ENCODE measurements at places on chromosomes 7 and 10.

DNA sequence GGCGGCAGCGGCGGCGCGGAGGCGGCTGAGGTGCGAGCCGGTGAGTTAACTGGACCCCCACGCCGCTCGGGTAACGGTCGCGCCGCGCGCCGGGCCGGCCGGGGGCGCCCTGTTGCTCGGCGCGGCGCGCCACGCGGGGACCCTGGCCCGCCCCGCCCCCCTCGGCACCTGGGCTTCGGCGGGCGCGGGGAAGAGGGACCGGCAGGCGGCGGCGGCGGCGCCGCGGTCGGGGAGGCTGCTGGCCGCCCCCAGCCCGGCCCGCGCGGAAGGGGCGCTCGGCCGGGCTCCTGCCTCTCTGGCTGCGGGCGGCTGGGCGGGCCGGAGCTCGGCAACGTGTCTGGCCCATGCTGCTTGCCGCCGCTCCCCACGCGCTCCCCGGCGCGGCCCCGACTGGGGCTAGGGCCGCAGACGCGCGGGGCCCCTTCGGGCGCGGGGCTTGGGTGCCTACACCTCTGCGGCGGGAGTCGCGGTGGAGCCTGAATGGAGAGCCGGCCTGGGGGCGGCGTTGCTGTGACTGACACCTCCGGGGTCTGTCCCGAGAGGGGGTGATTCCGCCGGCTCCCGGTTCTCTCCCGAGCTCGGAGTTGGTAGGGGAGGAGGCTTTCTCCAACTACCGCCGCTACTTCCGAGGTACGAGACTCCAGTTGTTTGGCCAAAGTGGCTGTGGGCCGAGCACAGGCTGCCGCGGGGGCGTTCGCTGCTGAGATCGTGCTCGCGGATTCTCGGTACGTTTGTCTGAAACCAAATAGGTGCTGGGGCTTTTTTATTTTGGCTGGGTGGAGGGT, 494 bp downstream of the PALS2 start:
- DNase-seq: peak; percentile 29

DNA sequence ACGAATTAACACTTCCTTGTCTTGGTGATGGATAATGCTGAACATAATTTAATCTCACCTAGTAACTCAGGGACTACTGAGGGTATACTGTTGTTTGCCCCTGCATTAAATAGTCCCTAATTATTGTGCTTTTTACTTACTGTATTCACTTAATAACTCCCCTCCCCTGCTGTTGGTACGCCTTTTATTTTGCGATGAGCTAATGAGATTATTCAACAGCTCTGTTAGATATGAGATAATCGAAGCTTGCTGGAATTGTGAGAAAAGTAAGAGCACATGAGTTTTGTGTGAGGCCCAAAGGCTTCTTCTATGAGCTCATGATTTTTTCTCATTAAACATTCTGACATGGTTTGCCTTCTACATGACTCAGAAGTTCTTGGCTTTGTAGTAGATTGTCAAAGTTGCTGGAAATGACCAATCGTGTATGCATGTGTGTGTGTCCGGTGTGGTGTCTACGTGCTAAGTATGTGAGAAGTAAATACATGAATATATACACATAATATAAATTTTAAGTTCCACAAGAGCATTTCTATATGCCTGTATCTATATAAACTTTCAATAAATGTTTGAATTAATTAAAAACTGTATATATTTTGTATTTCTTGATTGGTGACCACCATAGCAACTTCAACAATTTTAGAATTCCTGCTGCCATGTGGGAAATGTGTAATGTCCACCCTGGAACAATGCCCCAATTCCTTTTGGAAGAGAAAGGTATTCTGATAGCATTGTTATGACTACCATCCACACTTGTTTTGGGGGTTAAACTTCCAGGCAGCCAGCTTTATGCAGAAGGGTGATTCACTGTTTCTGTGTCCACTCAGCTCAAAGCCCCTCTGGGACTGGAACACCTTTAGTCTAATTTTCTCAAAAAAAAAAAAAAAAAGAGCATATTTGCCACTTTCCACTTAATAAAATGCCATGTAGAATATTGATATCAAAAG, 106.2 kb downstream of the SAMD9 start:
- no peak for DNase-seq

DNA sequence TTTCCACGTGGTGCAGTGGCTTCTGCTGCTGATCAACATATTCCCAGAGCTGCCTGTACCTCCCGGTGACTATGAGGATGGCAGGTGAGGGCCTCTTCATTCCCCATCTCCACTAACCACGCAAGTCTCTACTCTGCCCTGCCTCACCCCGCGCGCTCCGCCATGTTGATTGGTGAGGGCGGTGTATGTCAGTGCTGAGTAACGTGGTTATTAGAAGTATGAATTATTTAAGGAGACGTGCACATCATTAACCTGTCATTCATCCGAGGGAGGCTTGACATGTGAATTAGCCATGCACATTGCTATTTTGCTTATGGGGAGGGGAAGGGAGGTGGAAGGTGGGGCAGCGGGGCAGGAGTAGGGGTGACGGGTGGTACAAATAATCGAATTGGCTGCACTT, 138.6 kb downstream of the SORCS3 start:
- no peak for DNase-seq

- DNase-seq: no peak
Measured at GRCh38 chr10:11257440-11258090, 239.9 kb downstream of the CELF2 start.

GRCh38 chr7:10474048-10474447, 499.6 kb upstream of the PHF14 start:
- no peak for DNase-seq

DNA sequence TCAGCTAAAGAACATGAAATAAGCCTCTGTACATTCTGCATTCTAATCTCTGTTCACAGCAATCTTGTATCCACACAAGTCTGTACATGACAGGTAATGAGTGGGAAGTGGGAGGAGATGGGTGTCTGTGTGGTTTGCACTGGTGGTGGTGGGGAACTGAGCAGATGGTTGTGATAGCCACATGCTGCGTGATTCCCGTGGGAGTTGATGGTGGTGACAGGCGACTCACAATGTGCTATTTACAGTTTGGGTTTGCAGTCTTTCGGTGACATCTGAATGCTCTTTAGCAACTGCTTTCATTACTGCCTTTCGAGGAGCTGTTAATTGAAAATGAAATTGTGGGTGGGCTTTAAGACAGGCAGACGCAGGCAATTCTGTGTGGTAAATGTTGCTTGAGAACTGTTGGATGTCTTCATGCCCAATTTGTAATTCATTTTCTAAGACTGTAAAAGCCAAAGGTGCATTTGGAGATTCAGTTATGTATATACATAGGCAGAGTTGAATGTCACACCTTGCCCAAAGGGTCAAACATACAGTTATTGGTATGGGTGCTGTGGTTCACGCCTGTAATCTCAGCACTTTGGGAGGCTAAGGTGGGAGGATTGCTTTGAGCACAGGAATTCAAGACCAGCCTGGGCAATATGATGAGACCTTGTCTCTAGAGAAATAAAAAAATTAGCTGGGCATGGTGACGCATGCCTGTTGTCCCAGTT, 308.2 kb downstream of the AUTS2 start:
- no peak for DNase-seq

- DNase-seq: no peak
Measured at GRCh38 chr10:53440601-53441000, 668.0 kb upstream of the MBL2 start.

DNA sequence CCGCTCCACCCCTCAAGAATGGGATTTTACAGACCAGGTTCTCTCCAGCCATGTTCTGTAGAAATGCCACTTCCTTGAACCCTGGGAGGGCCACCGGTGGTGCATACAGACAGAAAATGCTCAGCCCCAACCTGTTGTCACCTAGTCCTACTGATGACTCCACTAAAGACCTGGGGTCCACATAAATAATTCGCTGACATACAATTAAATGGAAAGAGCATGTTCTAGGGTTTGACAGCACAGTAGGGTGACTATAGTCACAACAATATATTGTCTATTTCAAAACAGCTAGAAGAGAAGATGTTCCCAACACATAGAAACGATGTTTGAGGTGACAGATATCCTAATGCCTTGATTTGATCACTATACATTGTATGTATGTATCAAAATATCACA, 155.6 kb upstream of the NEBL start:
- DNase-seq: no peak

DNA sequence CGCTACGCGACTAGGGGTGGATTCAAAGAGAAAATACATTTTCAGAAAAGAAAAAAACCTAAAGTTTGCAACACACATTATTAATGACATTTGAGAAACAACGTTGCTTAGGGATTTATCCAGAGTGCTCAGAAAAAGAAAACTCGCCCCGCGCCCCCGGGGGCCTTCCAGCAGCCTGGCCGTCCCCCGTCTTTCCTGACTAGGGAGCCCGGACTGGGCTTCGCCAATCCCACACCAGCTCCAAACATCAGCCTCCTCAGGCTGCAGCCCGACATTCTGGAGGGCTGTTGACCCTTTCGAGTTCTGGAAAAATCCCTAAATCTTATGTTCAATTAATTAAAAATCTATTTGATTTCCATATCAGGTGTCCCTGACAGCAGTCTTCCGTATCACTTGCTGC, 48.6 kb downstream of the CLEC2L start:
- no peak for DNase-seq

DNA sequence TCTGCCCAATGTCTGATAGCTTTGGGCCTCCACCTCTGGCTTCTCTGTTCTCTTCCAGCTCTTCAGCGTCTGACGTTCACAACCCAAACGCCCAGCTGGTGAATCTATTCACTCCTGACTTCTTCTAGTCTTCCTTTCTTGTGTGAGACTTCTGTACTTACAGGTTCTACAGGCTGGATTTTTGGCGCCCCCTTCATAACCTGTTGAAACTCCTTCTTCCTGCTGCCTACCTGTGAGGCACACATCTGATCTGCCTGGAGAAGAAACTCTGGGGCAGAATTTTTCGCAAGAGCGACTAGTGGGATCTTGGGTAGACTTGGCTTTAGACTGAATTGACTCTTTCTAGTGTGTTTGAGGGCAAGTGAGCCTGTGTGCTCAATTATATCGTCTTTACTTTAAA, 249.3 kb downstream of the REEP3 start:
- DNase-seq: no peak

DNA sequence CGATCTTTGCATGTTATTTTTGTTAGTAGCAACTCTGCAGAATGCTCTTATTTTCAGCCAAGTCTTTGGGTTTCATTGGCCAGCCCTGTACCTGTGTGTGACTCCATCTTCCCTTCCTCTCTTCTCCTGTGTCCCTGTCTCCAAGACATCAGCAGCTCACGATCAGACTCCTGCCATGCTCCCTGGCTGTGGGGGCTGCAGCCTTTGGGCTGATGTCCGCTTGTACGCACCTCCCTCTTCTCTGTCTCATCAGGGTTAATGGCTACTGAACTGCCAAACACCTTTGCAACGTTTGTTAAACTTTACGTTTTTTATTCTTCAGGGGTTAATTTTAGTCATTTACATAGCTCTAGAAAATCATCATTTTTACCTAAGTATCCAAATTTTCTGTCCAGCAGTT, 103.5 kb upstream of the RET start:
- no peak for DNase-seq

GRCh38 chr7:130598056-130598455, 70.5 kb downstream of the COPG2 start:
- DNase-seq: no peak

DNA sequence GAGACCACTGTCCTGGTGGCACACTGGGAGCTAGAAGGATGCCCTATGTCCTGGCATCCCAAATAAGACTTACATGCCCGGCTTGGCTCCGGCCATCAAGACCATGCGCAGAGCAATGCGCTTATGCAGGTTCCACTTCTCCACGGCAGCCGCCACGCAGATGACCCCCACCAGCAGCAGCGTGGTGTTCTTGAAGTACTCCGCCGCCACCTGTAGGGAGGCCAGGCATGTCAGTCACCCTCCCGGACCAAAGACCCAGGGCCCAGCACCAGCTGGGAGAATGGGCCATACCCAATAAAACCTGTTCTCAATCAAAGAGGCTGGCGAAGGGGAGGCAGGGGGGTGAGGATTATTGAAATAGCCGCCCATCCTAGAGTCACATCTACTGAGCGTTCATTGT, 19.9 kb downstream of the SLC13A4 start:
- DNase-seq: no peak

DNA sequence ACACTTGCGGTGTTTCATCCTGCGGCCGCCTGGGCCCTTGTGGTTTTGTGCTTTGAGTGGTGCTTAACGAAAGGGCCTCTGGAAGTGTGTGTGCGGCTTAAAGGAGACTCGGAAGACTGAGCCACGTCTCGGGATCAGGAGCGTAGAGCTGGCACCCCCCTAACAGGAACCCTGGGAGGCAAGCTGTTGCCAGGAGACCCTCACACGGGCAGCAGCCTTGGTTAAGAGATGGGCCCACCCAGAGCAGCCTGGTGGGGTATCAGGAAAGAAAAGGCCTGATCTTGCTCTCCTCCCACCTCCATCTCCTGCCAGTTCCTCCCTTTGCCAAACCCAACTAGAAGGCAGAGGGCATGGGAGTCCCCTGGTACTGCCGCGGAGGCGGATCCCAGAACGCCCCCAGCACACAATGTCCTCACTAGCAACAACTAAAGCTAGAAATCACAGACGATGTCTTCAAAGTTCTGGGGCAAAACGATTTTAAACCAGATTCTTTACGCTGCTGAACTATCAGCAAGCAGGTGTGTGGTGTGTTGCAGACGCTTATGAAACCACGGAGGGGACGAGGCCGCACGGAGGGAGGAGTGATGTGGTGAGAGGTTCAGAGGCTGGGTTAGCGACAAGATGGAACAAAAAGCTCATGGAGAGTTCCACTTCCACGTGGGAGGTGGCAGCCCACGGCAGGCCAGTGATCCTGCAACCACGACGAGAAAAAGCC, 67.0 kb upstream of the INPP5A start:
- DNase-seq: no peak

DNA sequence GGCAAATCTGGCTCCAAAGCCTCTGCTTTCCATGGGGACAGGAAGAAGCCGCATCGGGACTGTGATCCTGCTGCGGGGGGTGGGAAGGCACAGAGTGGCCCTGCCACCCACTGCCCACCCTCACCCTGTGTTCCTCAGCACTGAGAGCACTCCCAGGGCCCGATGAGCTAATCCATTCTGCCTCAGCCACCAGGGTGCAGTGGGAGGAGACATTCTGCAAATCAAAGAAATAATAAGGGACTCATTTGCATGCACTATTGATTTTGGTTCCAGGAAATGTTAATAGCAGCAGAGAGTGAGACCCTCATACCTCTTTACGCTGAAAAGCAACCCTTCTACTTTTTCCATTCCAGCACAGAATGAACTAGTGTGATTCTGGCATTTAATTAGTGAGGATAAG, 572.8 kb downstream of the INHBA start:
- DNase-seq: no peak

- no peak for DNase-seq
Measured at GRCh38 chr10:25056726-25057125, 40.3 kb downstream of the THNSL1 start.

Measured in GM19239 (cell line).